CD4-positive, alpha-beta T cell (primary cell): ENCODE measurements at places on chromosomes 7 and 10. TPM values are rescaled to one million over a fixed set of nuclear protein-coding genes. Genes with fewer than 3 reads are reported as not detected.

GRCh38 chr10:104340111-104340526, 1.9 kb upstream of the ITPRIP start:
- H3K4me3 ChIP-seq = no peak overlapping the region
- H3K4me1 ChIP-seq = peaks cover 32% of the 10 kb centered on the region
- no peaks in the 10 kb centered on the region for H3K36me3 ChIP-seq
- no peak overlapping the region for H3K27ac ChIP-seq
- no peak for DNase-seq

- H3K27ac ChIP-seq = no peak overlapping the region
- no peak for DNase-seq
- H3K27me3 ChIP-seq = no peaks in the 10 kb centered on the region
- H3K36me3 ChIP-seq = no peaks in the 10 kb centered on the region
Observed at GRCh38 chr10:24027107-24027506, 181.8 kb upstream of the KIAA1217 start.

- no peak for DNase-seq
- H3K4me1 ChIP-seq = peaks cover 78% of the 10 kb centered on the region
- peak overlapping the region; percentile 19 for H3K4me3 ChIP-seq
- peaks cover 14% of the 10 kb centered on the region for H3K36me3 ChIP-seq
- peak overlapping the region; percentile 25 for H3K27ac ChIP-seq
Observed at GRCh38 chr7:1925349-1925748, 255.3 kb downstream of the ELFN1 start.

- H3K36me3 ChIP-seq = no peaks in the 10 kb centered on the region
- no peaks in the 10 kb centered on the region for H3K4me1 ChIP-seq
- no peak overlapping the region for H3K4me3 ChIP-seq
- no peaks in the 10 kb centered on the region for H3K27me3 ChIP-seq
- DNase-seq = no peak
Observed at GRCh38 chr10:113515161-113515560, 37.7 kb upstream of the HABP2 start.

GRCh38 chr7:6226194-6226799, 46.1 kb downstream of the CYTH3 start:
- no peaks in the 10 kb centered on the region for H3K36me3 ChIP-seq
- H3K4me1 ChIP-seq = peaks cover 12% of the 10 kb centered on the region
- no peak for DNase-seq
- H3K27me3 ChIP-seq = no peaks in the 10 kb centered on the region

DNA sequence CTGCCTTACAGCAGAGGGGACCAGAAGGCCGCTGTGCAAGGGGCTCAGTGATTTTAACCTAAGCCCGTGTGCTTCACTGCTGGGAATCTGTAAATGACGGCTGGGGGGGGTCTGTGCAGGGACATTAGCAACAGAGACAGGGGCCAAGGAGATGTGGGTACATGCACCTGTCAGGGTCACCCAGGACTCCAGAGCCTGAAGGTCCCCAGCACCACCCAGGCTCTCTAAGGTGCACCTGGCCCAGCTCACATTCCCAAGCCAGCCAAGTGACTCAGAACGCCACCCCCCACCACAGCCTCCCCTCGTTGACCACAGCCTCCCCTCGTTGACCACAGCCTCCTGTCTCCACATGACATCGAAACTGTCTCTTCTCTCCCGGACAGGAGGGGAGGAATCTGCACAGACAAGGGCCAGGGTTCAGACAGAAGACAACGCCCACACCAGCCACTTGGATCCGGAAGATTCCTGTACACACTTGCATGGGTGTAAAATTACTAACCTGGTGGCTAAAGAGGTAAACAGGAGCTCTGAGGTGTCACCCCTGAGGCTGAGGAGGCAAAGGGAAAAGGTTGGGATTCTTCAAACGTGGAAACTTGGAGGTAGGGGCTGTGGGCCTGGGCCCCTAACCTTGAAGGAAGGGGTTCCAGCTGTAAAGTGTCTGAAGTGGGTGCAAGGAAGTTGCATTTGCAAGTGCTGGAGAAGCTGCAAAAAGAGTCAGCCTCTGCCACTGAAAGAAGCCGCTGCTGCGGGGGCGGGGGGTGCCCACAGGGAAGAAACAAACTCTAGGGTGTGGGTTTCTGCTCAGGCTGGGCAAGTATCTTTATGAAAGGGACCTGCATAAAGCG, 27.0 kb downstream of the CALML3 start:
- peaks cover 62% of the 10 kb centered on the region for H3K4me1 ChIP-seq
- no peaks in the 10 kb centered on the region for H3K36me3 ChIP-seq
- no peaks in the 10 kb centered on the region for H3K27me3 ChIP-seq
- no peak for DNase-seq
- no peak overlapping the region for H3K4me3 ChIP-seq

DNA sequence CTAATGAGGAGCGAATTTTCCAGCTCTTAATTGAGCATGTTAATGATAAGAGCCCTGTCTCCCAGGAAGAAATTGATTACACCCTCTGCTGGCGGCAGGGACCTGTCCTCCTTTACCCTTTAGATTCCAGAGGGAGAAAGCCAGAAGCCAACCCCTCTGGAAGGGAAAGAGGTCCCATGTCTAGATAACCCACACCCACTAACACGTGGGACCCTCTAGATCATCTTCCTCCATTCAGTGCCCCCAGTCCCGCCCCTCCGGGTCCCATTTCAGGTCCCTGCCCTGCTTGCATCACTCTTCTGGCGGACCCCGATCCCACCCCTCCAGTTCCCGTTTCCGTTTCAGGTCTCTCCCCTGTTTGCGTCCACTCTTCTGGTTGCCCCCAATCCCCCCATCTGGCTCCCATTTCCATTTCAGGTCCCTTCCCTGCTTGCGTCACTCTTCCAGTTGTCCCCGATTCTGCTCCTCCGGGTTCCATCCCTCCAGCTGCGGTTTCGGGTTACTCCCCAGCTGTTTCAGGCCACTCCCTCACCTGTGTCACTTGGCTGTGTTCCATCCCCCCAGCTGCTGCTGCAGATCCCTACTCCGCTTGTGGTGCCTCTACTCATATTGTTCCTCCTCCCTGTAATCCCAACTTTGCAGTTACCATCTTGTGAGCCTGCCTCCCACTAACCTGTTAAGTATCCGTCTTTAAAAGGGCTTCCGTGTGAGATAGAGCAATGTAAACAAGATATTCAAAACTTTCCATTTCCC, 202.4 kb downstream of the SH2D4B start:
- no peaks in the 10 kb centered on the region for H3K36me3 ChIP-seq
- H3K27ac ChIP-seq = no peak overlapping the region
- no peak overlapping the region for H3K4me3 ChIP-seq
- no peak for DNase-seq

The ASB10 gene
- total RNA-seq = not detected

The EPO gene
- total RNA-seq = not detected
